ENCODE measurements at places on chromosomes 12 and 14.

DNA sequence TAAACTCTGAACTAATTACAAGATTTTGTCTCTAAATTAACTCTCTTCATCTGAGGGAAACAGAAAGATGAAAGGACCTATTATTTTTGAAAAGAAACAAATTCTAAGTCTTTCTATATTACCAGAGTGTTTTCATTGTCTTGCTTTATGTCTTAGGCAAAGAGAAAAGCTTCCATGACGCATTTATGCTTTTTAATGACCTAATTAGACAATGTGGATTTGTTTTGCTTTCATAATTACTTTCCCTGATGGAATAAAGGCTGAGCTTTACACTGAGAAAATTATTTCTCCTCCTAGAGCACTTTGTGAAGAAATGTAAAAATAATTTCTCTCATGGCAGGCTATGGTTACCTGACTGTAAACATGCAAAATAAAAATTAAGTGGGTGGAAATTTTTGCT is 138.0 kb upstream of the SLCO1C1 start:
- H3K36me3 ChIP-seq, result no peaks in the 10 kb centered on the region
- no peak overlapping the region for H3K4me3 ChIP-seq

DNA sequence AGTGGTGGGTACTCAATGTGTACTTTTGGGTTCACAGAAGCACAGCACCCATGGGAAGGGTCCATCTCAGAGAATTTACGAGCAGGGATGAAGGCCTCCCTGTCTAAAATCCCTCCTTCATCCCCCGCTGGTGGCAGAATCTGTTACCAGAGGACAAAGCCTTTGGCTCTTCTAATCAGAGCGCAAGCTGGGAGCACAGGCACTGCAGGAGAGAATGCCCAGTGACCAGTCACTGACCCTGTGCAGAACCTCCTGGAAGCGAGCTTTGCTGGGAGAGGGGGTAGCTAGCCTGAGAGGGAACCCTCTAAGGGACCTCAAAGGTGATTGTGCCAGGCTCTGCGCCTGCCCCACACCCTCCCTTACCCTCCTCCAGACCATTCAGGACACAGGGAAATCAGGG is 1.5 kb upstream of the GPR162 start:
- no peak overlapping the region for H3K4me3 ChIP-seq
- H3K27ac ChIP-seq, result peak overlapping the region; percentile 89
- DNase-seq, result no peak
- peaks cover 19% of the 10 kb centered on the region for H3K36me3 ChIP-seq

DNA sequence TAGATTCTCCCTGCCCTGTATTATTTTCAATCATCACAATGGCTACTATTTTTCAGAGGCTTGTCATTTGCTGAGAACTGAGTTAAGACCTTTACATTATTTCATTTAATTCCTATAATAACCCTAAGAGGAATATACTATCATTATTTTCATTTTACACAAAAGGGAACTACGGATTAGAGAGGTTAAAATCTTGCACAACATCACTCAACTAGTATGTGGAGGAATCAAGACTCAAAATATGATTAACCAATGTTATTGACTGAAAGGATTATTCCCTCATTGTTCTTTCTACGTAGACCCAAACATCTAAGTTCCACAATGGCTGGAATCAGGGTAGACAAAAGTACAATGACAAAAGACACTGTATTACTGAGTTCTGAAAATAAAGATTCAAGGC is 45.0 kb downstream of the GPR65 start:
- H3K27me3 ChIP-seq, result no peaks in the 10 kb centered on the region
- no peak overlapping the region for H3K27ac ChIP-seq
- H3K4me1 ChIP-seq, result no peaks in the 10 kb centered on the region
- DNase-seq, result no peak
- H3K4me3 ChIP-seq, result no peak overlapping the region

GRCh38 chr12:75542942-75543341 is 31.5 kb upstream of the KRR1 start:
- no peak overlapping the region for H3K4me3 ChIP-seq
- DNase-seq, result no peak
- no peaks in the 10 kb centered on the region for H3K36me3 ChIP-seq
- no peaks in the 10 kb centered on the region for H3K27me3 ChIP-seq
- no peaks in the 10 kb centered on the region for H3K4me1 ChIP-seq

- no peak overlapping the region for H3K4me3 ChIP-seq
- no peak overlapping the region for H3K27ac ChIP-seq
- H3K36me3 ChIP-seq, result peaks cover 40% of the 10 kb centered on the region
- H3K4me1 ChIP-seq, result peaks cover 75% of the 10 kb centered on the region
- H3K27me3 ChIP-seq, result peaks cover 22% of the 10 kb centered on the region
- DNase-seq, result no peak
These were observed 4.9 kb upstream of the AP1G2 start for GRCh38 chr14:23572524-23572828.

GRCh38 chr12:32671930-32672780 is 6.9 kb upstream of the DNM1L start:
- no peaks in the 10 kb centered on the region for H3K4me1 ChIP-seq
- H3K27ac ChIP-seq, result no peak overlapping the region

DNA sequence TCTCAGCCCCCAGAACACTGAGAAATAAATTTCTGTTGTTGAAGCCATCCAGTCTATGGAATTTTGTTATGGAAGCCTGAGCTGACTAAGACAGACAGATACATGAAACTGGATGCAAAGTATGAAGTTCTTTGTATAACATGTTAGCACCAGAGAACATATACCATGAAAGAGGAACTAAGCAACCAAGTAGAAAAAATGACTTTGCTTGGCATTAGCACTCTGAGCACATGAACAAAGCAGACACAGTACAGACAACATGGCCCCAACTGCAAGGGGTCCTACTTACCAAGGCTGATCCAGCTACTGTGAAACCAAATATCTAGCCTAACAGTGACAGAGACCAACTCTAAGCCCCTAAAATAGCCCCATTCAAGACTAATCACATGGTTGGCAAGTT is 13.8 kb downstream of the EXOC5 start:
- no peak overlapping the region for H3K4me3 ChIP-seq
- H3K27me3 ChIP-seq, result no peaks in the 10 kb centered on the region
- no peak for DNase-seq
- H3K36me3 ChIP-seq, result peaks cover 2% of the 10 kb centered on the region
- no peaks in the 10 kb centered on the region for H3K4me1 ChIP-seq

DNA sequence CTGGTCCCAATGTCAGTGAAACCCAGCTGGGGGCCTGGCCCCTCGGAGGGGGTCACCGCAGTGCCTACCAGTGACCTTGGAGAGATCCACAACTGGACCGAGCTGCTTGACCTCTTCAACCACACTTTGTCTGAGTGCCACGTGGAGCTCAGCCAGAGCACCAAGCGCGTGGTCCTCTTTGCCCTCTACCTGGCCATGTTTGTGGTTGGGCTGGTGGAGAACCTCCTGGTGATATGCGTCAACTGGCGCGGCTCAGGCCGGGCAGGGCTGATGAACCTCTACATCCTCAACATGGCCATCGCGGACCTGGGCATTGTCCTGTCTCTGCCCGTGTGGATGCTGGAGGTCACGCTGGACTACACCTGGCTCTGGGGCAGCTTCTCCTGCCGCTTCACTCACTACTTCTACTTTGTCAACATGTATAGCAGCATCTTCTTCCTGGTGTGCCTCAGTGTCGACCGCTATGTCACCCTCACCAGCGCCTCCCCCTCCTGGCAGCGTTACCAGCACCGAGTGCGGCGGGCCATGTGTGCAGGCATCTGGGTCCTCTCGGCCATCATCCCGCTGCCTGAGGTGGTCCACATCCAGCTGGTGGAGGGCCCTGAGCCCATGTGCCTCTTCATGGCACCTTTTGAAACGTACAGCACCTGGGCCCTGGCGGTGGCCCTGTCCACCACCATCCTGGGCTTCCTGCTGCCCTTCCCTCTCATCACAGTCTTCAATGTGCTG is 11.0 kb downstream of the ZBTB39 start:
- peaks cover 41% of the 10 kb centered on the region for H3K36me3 ChIP-seq
- no peak for DNase-seq
- H3K4me1 ChIP-seq, result peaks cover 5% of the 10 kb centered on the region
- no peak overlapping the region for H3K27ac ChIP-seq
- no peaks in the 10 kb centered on the region for H3K27me3 ChIP-seq
